ENCODE measurements at places on chromosomes 16 and 17. TPM values are rescaled to one million over a fixed set of nuclear protein-coding genes. Genes with fewer than 3 reads are reported as not detected.

The KRT15 gene
- 0.74 TPM for total RNA-seq

The NXN gene
- 47.5 TPM for total RNA-seq

The NPIPA2 gene
- total RNA-seq = not detected

The STH gene
- total RNA-seq = not detected

The TBX2 gene
- total RNA-seq = 13.6 TPM

The GAST gene
- total RNA-seq = not detected

The TEKT1 gene
- not detected for total RNA-seq

The CDH1 gene
- 0.09 TPM for total RNA-seq

The PMP22 gene
- 170 TPM for total RNA-seq

The SALL1 gene
- total RNA-seq = 0.18 TPM

The LGALS9 gene
- total RNA-seq = 1.8 TPM

The ZFP3 gene
- 1.3 TPM for total RNA-seq

The SULT1A3 gene
- 3.4 TPM for total RNA-seq

The PRRT2 gene
- total RNA-seq = 1.3 TPM

The KRT36 gene
- total RNA-seq = not detected

The OR3A3 gene
- not detected for total RNA-seq

The RHBDL1 gene
- 3.7 TPM for total RNA-seq

The KIF19 gene
- total RNA-seq = under 0.01 TPM

The WFDC1 gene
- total RNA-seq = 6.7 TPM

The DNAH9 gene
- not detected for total RNA-seq

The RAB26 gene
- total RNA-seq = 0.71 TPM

The EFTUD2 gene
- total RNA-seq = 91.2 TPM

The AURKB gene
- 2.7 TPM for total RNA-seq

The PIMREG gene
- 4.3 TPM for total RNA-seq

The GSDMA gene
- total RNA-seq = not detected

The PYCARD gene
- total RNA-seq = 103 TPM

The LPO gene
- not detected for total RNA-seq

The GRB7 gene
- not detected for total RNA-seq

The ARHGAP23 gene
- 12.2 TPM for total RNA-seq

The MFAP4 gene
- total RNA-seq = 26.3 TPM

The CLEC18C gene
- total RNA-seq = under 0.01 TPM

The TPSAB1 gene
- total RNA-seq = not detected

The CDIP1 gene
- 6.8 TPM for total RNA-seq

The RPH3AL gene
- 1.00 TPM for total RNA-seq

The SPEM1 gene
- total RNA-seq = not detected

The ARL17B gene
- 4.6 TPM for total RNA-seq

The FLCN gene
- total RNA-seq = 49.2 TPM

The DVL2 gene
- total RNA-seq = 78.2 TPM

The SP6 gene
- under 0.01 TPM for total RNA-seq

The TMEM235 gene
- total RNA-seq = not detected

The CES5A gene
- total RNA-seq = not detected

The KRTAP2-3 gene
- total RNA-seq = not detected

The KRT31 gene
- total RNA-seq = not detected

The GAS7 gene
- 15.6 TPM for total RNA-seq

The MYLK3 gene
- total RNA-seq = 0.28 TPM

The TMEM220 gene
- 2.4 TPM for total RNA-seq

The BRICD5 gene
- total RNA-seq = 1.8 TPM

The PITPNC1 gene
- 9.4 TPM for total RNA-seq

The MT1G gene
- total RNA-seq = not detected

The CDRT15L2 gene
- not detected for total RNA-seq

The RPRML gene
- not detected for total RNA-seq

The PTX4 gene
- 0.09 TPM for total RNA-seq

The MC1R gene
- total RNA-seq = 4.3 TPM

The KRTAP9-8 gene
- total RNA-seq = not detected

The TUBB3 gene
- 128 TPM for total RNA-seq

The NATD1 gene
- total RNA-seq = 1.8 TPM

The CDK3 gene
- 0.92 TPM for total RNA-seq
